ENCODE measurements at places on chromosomes 2 and 18.

GRCh38 chr2:75949385-75950030 is 238.8 kb upstream of the GCFC2 start:
- no peak for DNase-seq

- no peak for DNase-seq
Observed at GRCh38 chr18:2304378-2305175, 266.7 kb downstream of the METTL4 start.

DNA sequence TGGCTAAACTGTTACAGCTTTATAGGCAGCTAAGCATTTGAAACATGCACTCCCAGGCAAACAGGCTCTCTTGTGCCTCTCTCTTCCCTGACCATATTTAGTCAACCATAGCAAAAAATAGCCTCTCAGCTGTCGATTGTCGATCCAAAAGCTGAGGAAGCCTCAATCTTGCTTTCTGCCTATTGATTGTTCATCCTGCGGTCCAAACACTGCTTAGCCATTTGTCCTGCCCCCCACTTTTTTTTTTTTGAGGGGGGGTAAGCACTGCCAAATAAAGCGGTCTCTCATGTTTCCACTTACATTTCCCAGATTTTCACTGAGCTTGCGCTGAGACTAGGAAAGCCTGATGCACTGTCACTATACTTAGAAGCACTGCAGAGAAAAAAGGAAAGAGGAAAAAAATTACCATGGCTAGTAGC is 90.8 kb downstream of the MIB1 start:
- DNase-seq: no peak

DNA sequence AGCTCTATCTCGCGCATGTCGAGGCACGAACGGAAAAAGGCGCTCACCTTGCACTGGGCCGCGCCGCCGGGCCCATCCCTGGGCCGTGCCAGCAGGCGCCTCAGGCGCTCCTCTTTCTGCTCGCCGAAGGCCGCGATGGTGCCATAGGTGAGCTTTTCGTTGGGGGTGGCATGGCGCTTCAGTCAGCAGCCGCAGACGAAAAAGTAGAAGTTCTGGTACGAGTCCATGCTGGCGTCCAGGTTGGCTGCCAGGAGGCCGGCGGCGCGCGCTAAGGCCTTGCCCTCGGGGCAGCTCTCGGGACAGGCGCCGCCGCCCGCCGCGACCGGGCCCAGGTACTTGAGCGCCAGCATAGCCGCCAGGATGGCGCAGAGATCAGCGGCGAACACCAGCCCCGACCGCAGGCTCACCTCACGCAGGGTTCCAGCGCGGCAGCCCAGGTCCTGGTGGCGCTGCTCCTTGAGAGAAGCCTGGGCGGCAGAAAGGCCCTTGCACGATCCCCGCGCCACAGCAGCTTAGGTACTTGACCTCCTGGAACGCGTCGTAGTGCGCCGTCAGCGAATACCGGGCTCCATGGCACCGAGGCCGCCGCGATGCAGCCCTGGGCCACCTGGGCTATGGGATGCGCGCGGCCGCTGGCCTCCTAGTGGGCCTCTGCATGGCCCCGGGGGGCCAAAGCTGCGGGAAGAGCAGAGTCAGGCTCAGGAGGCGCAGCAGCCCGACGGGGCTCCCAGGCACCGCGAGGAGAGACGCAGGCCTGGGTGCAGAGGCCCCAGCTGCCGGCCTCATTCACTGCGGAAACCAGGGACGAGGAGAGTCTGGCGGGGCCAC is 12.8 kb downstream of the ALPG start:
- DNase-seq: no peak

DNA sequence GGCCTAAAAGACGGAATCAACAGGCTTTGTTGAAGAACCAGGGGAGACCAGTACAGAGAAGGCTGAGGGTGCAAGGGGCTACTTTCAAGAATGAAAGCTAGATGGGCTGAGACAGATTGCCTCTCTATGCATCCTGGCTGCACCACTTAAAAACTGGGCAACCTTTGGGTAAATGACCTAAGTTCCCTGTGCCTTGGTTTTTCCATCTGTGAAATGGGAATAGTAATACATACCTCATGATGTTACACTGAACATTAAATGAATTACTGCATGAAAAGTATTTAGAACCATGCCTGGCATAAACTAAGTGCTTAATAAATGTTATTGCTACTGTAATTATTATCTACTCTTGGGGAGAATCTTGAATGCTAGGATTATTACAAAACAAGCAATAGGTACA is 106.5 kb downstream of the PRKCE start:
- DNase-seq: no peak

DNA sequence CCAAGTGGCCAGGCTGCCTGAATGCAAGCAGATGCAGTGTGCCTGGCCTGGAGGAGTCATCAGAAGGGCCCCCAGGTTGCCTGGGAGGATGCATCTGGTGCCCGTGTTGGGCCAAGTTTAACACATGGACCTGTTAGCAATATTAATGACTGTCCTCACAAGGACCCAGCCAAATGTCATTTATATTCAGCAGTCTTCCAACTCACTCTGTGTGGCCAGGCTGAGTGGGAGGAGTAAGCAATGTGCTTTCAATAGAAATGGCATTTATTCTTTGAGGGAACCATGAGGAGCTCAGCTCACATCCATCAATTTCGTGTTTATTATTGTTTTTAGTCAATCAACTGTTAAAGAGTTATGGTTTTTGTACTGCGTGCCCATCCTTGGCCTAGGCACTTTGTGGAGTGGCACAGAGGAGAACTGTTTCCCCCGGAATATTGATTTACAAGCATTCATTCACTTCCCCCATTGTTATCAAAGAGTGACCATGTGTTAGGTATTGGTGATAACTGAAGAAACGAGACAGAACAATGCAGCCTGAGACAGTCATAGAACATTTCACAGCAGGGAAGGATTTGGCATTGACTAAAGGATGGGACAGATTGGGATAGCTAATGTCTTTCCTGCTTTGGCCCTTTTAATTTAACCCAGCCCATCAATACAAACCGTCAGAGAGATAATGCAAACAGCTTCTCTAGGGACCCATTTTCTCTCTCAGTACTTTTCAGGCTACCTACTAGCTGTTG is 725.2 kb downstream of the TSN start:
- DNase-seq: no peak

Data from activated T-cell treated with anti-CD3 and anti-CD28 coated beads for 24 hours (primary cell).